ENCODE measurements at places on chromosomes 2 and 18.

DNA sequence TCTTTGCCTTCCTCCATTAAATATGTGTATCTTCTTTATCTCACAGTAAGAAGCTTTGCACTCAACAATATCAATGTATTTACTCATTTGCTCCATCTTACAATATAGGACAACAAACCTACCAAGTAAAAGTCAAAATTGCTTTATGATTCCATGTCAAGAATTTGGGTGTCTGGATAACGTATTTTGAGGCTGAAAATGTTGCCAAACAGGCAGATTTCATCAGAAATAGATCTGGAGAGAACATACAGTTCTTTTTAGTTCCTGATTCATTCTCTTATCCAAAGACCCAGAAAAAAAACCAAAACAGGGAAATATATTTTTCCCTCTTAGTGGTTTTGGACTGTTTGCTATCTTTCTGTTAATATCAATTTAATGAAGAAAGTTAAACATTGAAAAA, 621.1 kb downstream of the STK39 start:
- DNase-seq, result no peak

- no peak for DNase-seq
Measured at GRCh38 chr18:56327191-56327885, 311.1 kb downstream of the TXNL1 start.

DNA sequence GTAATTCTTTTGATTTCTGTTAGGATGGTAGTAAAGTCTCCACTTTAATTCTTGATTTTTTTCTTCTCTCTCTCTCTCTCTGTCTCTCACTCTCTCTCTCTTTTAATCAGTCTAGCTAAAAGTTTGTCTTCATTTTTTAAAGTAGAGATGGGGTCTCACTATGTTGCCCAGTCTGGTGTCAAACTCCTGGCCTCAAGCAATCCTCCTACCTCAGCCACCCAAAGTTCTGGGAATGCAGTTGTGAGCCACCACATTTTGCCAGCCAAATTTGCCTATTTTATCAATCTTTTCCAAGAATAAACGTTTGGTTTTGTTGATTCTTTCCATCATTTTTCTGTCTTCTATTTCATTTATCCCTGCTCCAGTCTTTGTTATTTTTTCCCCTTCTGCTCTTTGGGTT, 23.9 kb upstream of the ACOXL start:
- DNase-seq, result no peak

GRCh38 chr2:211837206-211837605, 701.4 kb downstream of the ERBB4 start:
- DNase-seq, result no peak

GRCh38 chr2:34892256-34892655, 1293.2 kb upstream of the FAM98A start:
- DNase-seq, result no peak

GRCh38 chr2:216308576-216308975, 63.7 kb downstream of the MARCHF4 start:
- DNase-seq, result no peak

GRCh38 chr18:44495151-44495550, 185.5 kb upstream of the SETBP1 start:
- DNase-seq, result no peak

- peak; percentile 78 for DNase-seq
Measured at GRCh38 chr2:197152451-197153228, 157.9 kb downstream of the ANKRD44 start.
